NCI-H345 (cell line): ENCODE measurements at places on chromosomes 2 and 18.

GRCh38 chr2:24832931-24833701, 39.9 kb downstream of the CENPO start:
- peak; percentile 96 for DNase-seq

GRCh38 chr18:73214970-73215369, 347.2 kb upstream of the NETO1 start:
- no peak for DNase-seq

DNA sequence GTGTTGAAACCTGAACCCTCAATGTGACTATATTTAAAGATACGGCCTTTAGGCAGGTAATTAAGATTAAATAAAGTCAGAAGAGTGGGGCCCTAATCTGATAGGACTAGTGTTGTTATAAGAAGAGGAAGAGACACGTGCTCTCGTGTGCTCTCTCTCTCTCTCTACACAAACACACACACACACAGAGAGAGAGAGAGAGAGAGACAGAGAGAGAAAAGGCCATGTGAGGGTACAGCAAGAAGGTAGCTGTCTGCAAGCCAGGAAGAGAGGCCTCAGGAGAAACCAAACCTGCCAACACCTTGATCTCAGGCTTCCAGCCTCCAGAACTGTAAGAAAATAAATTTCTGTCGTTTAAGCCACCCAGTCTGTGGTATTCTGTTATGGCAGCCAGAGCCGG, 106.7 kb downstream of the FTCDNL1 start:
- DNase-seq, result no peak

DNA sequence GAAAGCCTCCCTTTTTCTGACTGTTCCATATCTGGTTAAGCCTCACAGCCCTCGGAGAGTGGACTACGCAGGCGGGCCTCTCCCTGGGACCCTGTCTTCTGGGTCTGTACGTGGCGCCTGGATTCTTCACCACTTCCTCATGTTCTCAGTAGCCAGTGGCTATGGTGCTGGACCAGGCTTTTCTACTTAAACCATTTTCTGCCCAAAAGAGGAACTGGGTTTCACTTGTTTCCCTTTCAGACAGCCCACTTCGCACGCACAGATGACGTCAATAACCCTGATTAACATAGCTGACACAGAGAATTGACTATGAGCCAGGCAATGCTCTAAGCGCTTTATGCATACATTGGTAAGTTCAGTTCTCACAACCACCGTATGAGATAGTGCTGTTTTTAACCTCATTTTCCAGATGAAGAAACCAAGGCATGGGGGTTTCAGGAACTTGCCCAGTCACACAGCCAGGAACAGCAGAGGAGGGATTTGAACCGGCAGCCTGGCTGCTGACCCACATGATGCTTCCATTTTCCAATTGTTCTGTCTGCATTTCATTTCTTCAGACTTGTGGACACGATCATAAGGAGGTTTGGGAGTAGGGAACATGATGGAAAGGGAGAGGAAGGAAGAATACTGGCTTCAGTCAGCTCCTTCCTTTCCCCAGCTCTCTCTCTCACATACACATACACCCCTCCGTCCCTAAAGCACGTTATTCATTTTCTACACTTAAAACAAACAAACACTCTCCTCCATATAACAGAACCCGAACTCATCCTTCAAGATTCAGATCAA, 41.7 kb downstream of the MYOM1 start:
- DNase-seq, result no peak

DNA sequence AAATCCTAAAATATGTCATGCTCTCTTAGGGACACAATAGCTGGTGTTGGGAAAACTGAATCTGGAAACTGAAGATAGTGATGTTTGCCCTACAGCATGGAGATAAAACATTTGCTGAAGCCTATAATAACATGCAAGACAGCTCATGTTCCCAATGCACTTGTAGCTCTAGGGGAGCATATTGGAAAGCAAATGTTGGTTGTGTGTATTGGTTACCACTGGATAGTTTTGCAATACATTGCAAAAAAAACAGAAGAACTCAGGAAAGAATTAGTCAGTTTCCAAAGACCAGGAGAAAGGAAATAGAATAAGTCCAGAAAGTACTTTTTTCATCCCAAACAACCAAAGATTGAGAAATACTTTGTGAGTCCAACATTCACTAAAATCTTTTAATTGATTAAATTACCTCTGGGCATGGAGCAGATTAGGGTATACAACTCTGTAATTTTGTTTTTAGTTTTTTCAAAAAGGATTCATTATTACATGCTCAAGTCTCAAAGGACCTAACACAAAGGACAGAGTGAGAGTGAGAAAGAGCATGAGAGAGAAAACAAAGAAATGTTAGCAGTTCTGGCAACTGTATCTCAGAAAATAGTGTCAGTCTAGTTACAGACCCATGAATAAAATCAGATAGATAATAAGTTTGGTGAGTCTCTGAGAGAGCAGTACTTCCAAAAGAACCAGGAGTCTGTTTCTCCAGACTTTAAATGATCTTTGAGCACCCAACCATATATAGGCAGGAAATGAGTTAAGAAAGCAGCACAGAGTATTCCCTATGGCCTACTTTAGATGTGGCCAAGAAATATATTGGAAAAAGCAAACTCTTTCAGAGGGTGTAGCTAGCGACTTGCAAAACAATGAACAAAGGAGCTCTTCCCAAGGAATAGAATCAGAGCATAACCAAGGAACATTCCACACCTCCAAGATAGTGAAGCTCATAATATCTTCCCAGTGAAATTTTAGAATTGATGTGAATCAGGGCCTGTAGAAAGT, 36.6 kb upstream of the COL3A1 start:
- DNase-seq, result no peak

DNA sequence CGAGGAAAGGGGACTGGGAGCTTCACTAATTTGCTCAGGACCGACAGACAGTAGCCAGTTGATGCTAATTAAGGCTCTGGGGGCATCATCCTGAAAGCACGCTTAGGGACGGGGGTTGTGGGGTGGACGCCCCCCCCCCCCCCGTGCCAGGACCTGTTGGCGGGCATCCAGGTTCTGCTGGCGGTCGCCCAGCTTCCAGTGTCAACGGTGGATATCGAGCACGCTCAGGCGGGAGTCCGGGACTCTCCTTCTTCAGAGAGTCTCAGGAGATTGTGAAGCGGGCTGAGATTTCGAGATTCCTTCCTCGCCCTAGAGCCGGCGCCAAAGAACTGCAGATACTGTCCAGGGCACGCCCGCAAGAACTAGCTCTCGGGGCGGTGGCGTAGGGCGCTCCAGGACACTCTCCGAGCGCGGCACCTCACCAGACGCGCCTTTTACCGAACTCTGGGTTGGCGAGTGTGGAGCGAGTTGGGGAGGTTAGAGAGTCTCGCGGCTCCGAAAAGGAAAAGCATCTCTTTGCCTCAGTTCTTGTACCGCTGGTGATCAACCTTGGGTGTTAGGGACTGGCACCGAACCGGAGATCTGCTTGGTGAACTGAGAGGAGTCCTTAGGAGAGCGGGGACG, 5.6 kb downstream of the RAX start:
- no peak for DNase-seq

DNA sequence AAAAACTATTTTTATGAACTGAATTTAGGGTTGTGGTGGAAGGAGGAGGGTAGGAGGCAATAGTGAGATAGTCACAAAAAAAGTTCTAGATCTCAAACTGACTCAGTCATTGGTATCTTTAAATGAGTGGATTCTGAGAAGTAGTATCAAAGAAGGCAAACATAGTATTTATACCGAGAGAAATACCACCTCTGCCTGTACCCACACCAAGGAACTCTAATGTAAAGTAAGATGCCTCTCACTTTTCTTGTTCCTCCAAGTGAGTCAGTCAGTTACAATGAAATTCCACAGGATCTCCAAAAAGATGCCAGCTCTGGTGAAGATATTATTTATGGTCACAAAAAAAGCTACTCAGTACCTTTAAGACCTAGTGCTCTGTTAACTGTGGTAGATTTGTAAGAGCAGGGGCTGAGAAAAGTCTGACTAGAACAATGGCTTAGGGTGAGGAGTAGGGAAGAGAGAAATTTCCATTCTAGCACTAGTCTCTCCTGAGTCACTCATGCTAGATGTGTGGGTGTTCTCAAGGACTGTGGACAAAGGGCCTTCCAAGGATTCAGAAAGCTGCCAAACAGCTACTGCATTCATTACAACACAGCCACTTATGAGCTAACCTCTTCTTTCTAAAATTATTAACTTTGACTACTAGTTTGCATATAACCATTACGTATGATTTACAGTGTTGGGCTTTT, 36.3 kb downstream of the YWHAQ start:
- peak; percentile 5 for DNase-seq

DNA sequence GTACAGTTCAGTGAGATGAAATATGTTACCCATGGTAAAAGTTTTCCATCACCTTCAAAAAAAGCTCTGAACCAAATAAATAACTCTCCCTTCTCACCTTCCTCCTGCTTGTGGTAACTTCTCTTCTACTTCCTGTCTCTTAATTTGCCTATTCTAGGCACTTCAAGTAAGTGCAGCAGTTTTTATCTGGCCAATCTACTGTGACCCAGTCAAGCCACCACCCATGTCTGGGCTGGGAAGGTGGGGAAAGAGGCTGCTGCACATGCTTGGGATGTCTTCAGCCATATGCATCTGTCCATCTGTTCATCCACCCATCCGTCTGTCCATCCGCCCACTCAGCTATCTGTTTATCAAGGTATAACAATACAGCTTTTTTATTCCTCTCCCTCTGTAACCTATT, 31.6 kb downstream of the ZNF532 start:
- DNase-seq, result no peak

DNA sequence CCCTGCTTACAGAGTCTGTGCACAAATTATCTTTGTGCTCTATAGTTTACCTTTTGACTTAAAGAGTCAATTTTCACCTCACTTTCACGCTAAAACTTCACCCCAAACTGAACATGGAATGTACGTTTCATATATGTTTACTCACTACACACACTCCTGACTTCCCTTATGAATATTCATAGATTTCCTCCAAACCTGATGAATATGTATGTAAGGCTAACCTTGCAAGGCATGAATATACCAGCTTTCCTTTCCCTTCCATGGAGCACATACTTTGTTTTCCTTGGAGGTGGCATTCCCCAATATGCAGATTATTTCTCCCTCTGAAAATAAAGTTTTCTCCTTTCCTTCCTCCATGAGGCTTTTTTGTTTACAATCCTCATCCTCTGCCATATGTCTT, 48.4 kb upstream of the GPR39 start:
- DNase-seq, result no peak

- no peak for DNase-seq
These were observed 20.9 kb upstream of the DNMT3A start for GRCh38 chr2:25362434-25363145.

- no peak for DNase-seq
These were observed 6.8 kb downstream of the TBR1 start for GRCh38 chr2:161422816-161423403.

GRCh38 chr2:46983065-46983801, 67.6 kb upstream of the MCFD2 start:
- DNase-seq, result no peak

- no peak for DNase-seq
These were observed 2.1 kb upstream of the HAAO start for GRCh38 chr2:42794271-42795046.

DNA sequence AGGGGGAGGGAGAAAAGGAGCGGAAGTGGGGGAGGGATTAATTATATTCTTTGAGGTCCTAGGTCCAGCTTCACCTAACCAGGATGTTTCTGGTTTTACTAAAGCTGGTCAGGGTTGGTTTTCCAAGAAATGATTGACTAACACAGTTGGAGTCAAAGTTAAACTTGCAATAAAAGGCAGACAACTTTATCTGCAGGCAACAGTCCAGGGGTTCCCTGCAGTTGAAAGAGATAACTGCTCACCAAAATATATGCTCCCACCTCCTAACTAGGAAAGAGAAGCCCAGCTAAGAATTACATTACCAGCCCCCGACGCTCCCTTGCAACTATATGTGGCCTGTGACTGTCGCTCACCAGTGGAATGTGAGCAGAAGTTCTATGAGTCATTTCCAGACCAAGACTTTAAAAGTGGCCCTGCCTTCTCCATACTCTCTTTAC, 140.0 kb upstream of the PKDCC start:
- no peak for DNase-seq

- no peak for DNase-seq
These were observed 34.3 kb upstream of the CNGA3 start for GRCh38 chr2:98311771-98312545.

- no peak for DNase-seq
These were observed 59.4 kb upstream of the SIX2 start for GRCh38 chr2:45068571-45069140.

DNA sequence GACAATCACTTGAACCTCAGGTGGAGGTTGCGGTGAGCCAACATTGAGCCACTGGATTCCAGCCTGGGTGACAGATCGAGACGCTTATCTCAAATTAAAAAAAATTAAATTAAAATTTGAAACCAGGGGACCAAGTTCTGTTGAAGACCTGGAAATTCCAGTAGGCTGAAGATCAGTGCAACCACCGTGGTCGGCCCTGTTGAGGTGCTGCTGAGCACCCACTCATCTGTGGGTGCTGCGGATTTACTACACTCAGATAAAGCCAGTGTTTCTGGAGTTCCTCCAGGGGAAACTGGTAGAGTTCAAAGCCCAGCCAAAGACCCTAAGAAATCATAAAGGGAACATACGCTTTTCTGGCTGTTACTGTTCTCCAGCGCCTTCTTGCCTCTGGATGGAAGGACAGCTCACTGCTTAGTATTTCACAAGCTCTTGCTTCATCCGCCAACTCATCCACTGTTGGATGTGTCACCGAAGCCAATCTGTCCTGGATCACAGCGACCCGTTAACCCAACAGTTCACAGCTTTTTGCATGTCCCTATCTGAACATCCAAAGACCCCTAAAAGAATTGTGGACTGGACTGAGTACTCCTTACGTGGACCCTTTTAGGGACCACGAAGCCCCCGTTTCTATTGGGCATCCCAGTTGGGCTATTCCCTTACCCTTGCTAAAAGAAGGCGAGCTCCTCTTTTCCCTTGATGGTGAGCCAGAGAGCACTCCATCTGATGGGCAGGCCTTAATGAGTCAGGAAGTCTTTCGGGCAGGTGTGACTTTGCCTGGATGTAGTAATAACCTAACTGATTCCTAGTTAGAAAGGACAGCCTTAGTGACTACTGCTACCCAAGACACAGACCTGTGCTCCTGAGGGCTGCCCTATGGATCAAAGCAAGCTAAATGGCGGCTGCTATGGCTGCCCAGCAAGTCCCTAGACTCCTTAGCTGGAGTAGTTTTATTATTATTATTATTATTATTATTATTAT, 6.0 kb upstream of the ALPP start:
- DNase-seq, result no peak

- DNase-seq, result no peak
These were observed 154.2 kb downstream of the FAM210A start for GRCh38 chr18:13572148-13572547.

GRCh38 chr2:236676136-236676873, 106.7 kb downstream of the ACKR3 start:
- DNase-seq, result no peak

DNA sequence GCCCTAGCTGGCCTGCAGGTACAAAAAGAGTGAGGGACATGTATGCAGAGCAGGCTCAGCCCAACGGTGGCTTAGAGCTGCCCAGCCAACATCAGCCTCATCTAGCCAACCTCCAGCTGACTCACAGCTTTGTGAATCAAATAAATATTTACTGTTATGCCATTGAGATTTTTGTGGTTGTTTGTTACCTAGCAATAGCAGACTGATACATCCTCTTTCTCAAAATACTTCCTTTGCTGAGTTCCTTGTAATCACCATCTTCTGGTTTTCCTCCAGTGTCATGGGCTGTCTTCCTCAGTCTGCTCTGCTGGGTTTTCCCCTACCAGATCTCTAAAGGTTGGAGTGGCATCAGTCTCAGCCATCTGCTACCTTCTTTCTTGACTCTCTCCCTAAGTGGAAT, 126.6 kb upstream of the SLC1A4 start:
- no peak for DNase-seq

GRCh38 chr18:62999392-62999791, 284.1 kb downstream of the PHLPP1 start:
- DNase-seq, result no peak
